ENCODE measurements at places on chromosomes 3 and 15.

DNA sequence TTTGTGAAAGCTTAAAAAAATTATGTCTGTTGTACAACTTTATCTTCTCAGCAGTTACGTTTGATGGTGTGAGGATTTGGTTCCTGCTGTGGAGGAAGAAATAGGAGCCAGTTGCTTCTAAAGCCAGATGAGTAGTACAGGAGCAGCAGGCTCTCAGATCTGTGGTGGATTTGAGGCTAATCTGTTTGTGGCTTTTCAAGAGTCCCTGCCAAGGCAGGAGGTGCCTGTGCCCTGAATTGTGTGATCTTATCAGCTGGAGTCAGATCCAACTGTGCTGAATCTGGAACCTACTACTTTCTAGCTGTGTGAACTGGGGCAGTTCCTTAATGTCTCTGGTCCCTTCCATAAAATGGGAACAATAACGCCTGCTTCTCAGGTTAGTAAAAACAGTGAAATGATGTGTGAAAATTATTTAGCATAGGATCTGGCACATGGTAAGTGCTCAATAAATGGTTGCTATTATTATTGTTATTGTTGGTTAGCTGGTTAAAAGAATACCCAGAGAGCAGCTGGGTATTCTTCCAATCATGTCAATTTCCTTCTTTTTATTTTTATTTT is 7.7 kb downstream of the CLDN11 start:
- no peak for DNase-seq

DNA sequence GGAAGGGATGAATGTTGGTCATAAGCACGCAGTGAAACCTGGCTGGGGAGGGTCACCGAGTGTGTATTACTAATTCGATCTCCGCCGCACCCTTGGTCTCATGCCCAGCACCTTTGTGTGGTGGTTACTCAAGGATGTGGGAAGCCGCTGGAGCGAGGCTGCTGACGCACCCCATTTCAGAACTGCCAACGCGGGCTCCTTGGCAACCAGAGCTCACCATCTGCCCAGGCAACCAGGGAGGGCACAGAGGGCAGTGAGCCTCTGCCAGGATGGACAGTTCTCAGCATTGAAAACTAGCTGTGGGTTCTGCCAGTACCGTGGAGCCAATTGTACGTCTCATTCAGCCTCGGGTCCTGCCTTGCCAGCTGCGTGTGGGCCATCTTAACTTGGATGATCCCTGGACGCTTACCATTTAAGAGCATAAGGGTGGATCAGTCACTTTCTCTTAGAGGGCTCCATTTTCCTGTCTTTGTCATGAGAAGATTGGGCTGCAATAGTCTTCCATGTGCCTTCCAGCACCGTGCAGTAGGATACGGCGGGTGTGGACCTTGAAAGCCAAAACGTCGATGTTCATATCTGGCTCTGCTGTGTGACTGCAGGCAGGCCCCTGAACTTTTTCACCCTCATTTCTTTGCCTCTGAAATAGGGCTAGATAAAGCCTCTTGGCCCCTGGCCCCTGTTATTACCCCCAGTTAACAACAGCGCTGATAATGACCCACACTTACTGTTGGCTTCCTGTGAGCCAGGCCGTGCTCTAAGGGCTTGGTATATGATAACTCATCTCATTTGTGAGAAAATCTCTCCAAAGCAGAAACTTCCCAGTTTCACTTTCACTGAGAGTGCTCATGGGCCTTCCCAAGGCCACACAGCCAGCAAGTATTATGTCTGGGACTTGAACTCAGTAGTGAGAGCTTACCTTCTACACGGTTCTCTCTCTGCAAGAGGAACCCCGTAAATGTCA is 238.8 kb downstream of the OPA1 start:
- DNase-seq: peak; percentile 98

DNA sequence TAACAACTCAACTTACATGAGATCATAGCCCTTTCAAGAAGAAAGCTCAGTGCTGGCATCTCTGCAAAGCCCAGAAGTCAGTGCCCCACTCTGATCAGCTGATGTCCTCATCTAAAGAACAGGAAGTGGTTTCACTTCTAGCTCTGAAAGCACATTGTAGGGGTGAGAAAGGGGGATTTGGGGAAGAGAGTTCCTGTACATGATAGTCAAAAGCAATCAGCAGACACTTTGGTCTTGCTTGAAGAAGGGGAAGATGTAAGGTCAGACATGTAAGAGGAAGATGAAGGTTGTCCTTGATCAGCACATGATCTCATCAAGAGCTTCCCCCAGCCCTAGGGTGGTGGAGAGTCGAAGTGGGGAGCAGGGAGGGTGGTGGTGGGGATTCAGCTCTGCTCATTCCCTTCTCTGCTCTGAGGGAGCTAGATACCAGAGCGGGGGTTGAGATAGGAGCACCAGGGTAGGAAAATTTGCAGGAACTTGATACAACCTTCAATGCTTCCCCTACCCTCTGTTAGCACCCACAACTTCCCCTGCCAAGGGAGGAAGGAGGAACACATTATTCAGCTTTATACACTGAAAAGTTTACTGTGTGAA is 76.4 kb upstream of the ETV5 start:
- no peak for DNase-seq

DNA sequence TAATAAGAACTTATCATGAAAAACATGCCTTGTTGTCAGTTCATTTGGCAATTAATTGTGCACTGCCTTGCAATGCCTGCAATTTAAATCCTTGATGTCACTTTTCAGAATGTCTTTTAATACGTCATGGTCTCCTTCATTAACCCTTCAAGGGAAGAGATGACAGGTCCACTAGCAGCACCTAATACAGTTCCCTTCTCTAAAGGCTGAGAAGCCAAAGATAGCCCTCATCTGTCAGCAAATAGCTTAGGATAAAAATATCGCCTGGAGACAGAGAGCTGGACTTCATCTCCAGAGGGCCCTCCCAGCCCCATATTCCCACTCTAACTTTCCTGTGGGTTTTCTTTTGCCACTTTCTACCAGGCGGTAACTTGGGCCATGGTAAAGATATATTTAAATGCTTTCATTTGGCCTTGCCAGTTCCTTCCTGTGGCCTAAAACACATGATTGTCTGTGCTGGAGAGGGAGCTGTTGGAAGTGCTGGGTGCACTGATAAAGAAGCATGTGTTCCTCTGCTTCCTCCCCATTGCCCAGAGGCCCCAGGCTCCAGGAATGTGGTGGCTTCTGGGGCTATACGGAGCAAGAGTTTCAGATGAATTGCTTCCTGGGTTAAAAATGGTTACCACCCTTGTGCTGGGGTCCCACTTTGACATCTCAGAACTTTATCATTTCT is 76.3 kb upstream of the UMPS start:
- no peak for DNase-seq

DNA sequence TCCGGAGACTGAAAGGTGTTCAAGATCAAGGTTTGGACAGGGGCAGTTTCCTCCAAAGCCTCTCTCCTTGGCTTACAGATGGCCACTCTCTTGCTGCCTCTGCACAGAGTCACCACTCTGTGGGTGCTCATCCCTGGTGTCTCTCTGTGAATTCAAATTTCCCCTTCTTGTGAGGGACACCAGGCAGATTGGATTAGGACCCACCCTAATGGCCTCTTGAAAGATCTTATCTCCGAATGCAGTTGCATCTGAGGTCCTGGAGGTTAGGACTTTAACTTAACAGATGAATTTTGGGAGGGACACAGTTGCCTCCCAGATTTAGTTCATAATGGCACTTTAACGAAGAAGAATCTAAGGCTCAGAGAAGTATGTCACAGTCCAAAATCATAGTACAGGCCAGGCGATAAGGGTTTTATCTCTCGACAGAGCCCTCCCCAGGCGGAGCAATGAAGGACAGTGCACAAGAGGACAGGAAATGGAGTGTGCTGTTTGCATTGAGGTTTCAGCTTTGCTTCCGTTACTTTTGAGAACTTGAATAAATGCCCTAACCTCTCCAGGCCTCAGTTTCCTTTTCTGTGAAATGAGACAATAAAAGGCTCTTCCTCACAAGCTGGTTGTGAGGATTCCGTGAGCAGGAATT is 38.9 kb upstream of the KIF23 start:
- DNase-seq: no peak

DNA sequence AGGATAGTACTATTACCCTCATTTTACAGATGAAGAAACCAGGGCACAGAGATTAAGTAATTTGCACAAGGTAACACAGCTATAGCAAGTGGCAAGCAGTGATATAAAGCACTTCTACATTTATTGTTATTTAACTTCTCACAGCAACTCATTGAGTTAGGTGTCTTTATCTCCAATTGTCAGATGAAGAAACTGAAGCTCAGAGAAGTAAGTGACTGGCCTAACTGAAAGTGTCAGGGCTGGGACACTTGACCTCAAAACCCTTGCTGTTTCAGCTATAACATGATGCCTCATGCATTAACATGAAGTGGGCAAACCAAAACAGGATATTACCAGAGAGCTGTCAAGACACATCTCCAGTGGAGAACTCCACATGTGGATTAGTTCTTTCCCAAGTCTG is 65.8 kb upstream of the LEKR1 start:
- DNase-seq: no peak

DNA sequence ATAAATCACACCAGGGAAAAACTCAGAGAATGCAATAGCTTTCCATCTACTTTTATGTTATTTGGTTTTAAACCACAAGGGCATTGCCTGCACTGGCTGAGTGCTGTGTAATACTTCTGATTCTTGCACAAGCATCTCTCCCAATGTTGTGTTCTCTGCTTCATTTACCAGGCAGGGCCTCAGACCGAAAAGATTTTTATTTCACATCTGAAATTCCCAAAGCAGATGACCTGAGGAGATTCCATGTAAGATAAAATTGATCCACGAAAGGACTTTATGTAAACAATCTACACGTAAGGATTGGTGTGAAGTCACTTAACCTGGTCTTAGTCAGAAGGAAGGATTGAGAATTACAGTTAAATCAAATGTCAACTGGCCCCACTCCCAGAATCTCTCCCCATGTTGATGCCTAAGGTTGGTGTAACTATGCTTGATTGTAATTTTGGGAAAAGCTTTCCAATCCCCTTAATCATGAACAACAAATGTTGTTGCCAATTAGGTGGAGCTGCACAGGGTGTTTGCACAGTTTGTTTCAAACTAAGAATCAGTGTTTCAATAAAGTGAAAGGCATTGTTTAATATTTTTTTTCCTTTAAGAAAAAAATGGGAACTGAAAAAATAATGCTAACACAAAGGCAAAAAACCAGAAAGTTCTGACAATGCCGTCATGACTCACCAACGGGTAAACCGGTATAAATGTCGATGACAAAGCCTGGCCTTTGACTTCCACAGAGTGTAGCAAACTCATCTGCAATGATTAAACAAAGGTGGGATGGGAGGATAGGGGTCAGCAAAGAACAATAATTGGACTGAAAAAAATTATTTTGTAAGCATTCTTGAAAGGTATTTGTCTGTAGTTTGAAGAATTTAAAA is 128.6 kb downstream of the DUT start:
- DNase-seq: no peak

GRCh38 chr15:51327081-51327480 is 11.3 kb downstream of the CYP19A1 start:
- no peak for DNase-seq

DNA sequence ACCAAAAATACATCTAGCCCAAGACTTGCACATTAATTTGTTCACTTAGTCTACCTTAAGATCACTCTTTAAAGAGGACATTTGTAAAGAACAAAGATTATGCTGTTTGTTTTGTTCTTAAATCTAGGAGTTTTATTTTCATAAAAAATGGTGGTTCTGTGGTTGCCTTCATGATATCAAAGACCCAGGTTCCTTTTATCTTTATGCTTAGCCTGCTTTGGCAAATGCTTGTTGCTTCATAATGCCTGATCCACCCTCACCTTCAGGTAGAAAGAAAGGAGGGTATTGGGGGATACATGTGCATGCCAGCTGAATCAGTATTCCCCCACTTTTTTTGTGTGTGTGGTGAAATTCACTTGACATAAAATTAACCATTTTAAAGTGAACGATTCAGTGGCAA is 48.5 kb downstream of the GTF2E1 start:
- DNase-seq: no peak

- DNase-seq: no peak
Measured at GRCh38 chr3:143084856-143085731, 34.5 kb upstream of the CHST2 start.

GRCh38 chr15:39672666-39673065 is 91.8 kb downstream of the THBS1 start:
- DNase-seq: no peak

DNA sequence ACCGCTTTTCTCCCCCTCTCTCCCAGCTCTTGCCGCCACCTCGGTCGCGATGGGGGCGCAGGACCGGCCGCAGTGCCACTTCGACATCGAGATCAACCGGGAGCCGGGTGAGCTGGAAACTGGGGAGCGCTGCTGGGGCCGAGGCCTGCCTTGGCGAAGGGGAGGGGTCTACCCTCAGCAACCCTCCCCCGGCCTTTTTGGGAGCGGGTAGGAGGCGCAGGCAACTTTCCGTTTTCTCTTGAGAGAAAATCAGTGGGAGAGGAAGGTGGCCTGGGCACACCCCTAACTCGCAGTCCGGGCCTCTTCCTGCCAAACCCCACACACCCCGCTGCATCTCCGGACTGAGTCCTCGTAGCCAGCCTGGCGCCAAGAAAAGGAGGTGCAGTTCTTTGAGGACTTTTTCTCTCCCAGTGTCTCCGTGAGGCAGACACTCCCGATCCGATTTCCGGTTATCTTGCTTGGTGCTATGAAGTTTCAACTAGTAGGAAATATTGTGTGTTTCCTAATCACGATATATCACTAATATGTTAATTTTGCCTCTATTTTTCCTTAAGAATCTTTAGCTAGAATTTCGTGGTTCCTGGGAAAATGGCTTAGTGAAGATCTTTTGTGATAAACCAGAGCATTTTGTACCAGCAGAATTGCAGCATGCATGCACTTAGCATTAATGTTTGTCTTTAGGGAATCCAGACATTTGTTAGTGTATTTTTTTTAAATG is 631 bp downstream of the NKTR start:
- DNase-seq: peak; percentile 1

- DNase-seq: no peak
Measured at GRCh38 chr3:126399351-126399735, 4.6 kb downstream of the CFAP100 start.

DNA sequence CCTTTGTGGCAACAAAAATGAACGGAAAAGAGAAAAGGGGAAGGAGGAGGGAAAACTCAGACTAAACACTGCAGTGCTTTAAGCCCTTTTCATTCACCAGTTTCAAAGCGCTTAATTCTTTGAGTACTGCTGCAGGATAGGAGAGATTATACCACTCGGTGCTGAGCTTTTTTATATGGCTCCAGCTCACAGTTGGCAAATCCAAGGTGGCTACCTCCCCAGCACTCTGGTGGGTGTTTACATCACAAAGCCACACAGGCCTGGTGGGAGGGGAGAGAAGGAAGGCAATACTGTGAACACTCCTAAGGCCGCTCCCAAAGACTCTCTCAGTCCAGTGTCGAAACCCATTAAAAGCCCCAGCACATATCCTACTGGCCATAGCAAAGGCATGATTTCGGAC is 191.4 kb downstream of the STT3B start:
- no peak for DNase-seq

- DNase-seq: no peak
Measured at GRCh38 chr3:4751502-4752101, 227.6 kb upstream of the BHLHE40 start.

DNA sequence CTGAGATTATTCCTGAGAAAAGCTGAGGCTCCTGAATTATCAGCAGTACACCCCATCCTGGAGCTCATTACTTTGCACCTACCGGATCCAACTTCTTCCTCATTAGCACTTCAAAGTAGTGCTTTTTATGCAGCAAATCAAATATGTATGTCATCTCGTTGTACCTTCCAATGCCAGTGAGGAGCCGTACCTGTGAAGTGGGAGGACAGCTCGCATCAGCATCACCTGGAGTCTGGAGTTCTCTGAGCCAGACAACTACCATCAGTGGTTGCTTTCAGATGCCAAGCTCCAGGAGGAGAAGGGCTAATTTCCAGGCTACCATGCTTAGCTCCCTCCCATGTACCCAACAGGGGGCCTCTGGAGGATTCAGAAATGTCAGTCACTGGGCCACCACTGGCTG is 32.4 kb downstream of the EIF3J start:
- no peak for DNase-seq

- no peak for DNase-seq
Measured at GRCh38 chr3:157807280-157807679, 298.9 kb downstream of the SHOX2 start.

Data from DMS79 (cell line).